ENCODE measurements at places on chromosomes 2 and 18.

- no peak for DNase-seq
Observed at GRCh38 chr2:28568036-28568435, 72.2 kb downstream of the PLB1 start.

DNA sequence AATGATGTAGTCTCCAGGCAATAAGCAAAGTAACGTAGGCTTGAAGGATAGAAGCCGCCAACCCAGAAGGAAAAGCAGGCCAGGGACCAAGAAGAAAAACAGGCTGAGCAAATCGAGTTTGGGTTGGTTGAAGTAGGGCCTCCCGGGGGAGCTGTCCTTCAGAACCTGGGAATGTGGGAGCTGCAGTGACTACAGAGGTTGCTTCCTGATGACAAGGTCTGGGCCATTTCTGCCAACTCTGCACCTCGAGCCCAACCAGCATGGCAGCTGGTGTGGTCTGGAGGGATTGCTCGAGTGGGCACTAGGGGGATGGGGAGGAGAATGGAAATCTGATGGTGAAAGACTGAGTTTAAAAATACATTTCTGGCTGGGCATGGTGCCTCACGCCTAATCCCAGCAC, 14.1 kb downstream of the ACMSD start:
- DNase-seq = no peak

DNA sequence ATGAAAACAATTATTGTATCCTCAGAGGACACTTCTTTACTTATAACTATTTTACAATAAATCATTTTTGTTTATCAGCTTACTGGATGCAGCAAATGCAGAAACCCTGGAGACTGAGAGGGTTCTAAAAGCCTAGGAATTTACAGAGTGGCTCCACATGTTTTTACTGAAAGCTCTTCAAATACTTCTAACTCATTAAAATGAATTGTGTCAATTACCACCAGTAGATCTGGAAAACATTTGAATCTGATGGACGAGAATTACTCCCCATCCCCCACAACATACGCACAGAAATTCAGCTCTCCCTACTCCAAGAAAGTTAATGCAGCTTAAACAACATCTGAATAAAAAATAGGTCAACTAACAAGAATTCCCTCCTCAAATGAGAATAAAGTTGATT, 319.8 kb upstream of the FIGN start:
- no peak for DNase-seq

GRCh38 chr2:73009177-73009839, 62.2 kb downstream of the SFXN5 start:
- DNase-seq = no peak

- DNase-seq = no peak
Observed at GRCh38 chr2:70104231-70105111, 17.2 kb downstream of the PCBP1 start.

DNA sequence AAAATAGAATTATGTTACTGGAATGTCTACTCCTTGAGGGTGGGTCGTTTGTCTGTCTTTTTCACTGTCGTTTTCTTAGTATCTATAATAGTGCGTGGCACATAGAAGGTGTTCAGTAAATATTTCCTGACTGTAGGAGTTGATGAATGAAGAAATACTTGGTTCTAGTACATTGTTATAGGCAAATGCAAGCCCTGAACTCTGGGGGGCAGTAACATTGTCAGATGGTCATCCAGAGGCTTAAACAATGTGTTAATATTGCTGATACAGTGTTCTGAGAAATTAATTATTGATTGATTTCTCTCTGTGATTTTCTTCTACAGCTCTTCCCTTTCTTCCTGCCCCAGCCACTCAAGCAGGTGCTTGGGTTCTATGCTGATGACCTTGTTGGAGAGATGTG, 24.4 kb upstream of the THOC1 start:
- DNase-seq = no peak

DNA sequence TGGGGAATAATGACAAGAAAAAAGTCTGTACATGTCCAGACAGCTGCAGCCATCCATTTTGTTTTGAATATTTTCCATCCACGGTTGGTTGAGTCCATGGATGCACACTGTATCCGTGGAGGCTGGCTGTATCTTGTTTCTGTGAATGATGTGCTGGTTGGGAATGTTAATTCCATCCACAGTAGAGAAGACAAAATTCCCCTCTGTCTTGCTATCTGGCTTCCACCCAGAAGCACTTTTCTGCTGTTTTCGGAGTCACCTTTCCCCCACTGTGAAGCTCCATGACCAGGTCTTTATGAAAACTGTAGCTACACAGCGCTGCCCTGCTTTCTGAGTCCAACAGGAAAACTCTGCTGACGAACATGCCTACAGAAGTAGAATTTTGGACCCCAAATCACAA, 122.3 kb downstream of the HRH4 start:
- no peak for DNase-seq

DNA sequence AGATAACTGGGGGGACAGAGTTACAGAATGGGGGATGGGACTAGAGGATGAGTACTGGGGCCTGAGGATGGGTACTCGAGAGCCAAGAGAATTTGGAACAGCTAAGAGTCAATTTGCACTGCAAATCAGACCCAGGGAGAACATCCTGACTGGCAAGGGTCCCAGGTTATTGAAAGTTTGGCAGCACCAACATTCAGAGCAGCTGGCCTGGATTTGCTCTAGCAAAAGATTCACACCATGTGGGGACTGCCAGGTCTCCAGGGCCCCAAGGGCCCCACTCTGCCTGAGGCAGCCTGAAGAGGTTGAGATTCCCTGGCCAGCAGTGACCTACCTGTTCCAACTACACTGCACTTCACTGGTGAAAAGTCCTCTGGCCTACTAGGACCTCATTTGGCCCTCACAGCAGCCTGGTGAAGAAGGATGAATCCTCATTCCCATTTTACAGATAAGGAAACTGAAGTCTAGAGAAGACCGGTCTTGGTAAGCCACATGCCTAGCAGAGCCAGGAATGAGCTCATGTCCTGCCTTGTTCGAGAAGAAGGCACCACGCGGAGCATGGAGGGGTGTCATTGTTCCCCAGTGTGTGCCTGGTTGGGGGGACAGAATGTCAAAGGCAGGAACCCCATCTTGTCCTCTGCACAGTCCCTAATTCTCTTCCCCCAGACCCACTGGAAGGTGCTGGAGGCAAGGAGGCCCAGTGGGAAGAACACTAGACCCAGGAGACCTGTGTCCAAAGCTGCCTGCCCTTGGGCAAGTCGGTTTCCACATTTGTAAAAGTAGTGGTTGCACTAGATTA, 258.6 kb downstream of the TNS1 start:
- DNase-seq = no peak

GRCh38 chr18:76977108-76977621, 154.8 kb downstream of the ZNF236 start:
- DNase-seq = no peak

DNA sequence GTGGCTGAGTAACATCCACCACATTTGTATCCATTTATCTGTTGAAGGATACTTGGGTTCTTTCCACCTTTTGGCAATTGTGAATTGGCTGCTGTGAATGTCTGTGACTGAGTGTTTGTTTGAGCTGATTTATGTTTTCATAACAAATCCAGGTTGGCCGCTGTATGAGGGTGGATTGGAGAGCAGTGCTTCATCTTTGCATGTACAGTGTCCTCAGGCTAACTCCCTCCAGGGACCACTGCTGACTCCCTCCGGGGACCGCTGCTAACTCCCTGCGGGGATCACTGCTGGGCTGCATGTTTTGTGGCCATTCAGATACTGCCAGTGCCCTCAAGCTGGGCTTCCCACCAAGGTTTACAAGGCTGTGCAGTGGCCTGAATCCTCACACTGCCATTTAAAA, 10.2 kb downstream of the BOK start:
- no peak for DNase-seq

DNA sequence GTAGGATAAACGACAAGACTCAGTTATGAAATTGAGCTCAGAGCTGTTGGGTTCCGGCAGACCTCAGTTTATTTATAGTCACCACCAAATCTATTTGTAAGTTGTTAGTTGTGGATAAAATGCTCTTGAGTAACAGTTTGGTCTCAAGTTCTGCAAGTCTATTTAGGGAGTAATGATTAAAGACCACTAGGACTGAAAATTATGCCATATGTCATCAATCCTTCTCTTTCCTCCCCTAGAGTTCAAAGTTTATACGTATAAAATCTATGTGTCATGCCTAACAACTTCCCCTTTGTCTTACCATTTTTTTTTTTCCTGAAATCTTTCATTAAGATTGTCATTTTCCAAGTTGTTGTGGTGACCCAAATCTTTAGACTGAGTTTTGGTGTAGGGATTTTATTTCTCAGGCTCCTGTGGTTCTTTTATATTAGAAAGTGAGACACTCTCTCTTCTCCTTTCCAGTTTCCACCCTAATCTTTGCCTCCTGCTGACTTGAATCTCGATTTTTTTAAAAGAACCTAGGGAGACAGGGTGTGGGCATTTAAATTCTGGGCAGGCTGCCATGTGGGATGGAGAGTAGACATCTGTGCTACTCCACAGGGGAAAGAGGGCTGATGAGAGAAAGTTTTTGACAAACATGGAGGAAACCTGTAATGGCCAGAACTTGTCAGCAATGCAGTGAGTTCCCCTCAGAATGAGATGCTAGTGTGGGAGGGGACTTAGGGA, 51.0 kb downstream of the LAMA3 start:
- no peak for DNase-seq

DNA sequence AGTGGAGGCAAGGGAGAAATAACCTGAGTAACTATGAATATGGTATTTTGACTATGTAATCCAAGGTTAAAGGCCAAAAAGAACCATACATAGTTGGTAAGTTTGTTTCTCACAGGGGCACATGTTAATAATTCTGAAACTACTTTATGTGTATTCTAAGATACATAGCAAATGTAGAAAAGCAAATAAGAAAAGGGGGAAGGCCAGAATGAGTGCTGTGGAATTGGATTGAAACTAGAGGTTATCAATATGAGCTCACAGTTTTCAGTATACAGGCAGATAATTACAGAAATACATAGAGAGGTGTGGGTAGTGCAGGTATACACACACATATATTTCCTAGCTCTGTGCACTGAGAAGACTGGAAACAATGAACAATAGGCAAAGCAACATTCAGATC, 13.7 kb downstream of the INO80C start:
- no peak for DNase-seq

GRCh38 chr2:3839476-3839875, 136.1 kb downstream of the DCDC2C start:
- DNase-seq = no peak

DNA sequence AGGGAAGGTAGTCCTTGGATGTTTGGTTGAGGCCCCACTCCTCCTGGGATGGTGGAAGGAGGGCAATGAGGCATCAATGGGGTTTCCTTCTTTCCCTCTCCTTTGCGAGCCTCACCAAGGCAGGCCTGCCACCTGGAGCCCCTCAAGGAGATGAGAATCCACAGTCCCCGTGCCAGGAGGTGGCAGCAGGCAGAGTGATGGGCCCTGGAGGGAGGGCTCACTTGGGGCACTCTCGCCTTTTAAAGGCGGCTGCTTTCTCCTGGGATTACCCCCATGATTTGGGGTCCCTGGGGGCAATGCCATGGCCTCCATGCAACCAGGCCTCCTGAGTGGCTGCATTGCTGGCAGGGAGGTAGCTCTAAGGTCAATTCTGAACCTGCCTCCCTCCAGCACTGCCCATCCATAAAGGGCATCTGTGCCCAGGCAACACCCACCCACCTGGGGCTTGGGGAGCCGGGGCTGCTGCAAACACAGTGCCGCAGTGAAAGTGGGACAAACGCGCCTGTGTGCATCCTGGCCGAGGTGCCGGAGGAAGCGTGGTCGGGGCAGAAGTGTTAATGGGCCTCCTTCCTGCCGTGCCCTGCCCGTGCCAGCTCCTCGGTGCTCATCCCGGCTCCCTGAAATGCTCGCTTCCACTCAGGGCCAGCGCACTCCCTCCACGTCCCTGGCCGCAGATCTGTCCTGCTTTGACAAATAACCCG, 55.9 kb downstream of the ZFP36L2 start:
- no peak for DNase-seq

DNA sequence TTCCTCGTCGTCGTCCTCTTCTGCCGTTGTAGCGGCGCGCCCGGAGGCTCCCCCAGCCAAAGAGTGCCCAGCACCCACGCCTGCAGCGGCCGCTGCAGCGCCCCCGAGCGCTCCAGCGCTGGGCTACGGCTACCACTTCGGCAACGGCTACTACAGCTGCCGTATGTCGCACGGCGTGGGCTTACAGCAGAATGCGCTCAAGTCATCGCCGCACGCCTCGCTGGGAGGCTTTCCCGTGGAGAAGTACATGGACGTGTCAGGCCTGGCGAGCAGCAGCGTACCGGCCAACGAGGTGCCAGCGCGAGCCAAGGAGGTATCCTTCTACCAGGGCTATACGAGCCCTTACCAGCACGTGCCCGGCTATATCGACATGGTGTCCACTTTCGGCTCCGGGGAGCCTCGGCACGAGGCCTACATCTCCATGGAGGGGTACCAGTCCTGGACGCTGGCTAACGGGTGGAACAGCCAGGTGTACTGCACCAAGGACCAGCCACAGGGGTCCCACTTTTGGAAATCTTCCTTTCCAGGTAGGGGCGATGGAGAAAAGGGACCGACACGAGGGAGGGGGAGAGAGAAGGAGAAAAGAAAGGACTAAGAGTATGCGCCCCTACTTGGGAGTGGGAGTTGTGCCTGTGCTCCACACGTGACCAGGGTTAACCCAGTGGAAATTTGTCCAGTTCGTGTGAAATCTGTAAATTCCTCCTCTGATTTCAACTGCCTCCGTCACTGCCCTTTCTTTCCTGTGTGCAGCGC, 800 bp downstream of the HOXD13 start:
- DNase-seq = no peak

DNA sequence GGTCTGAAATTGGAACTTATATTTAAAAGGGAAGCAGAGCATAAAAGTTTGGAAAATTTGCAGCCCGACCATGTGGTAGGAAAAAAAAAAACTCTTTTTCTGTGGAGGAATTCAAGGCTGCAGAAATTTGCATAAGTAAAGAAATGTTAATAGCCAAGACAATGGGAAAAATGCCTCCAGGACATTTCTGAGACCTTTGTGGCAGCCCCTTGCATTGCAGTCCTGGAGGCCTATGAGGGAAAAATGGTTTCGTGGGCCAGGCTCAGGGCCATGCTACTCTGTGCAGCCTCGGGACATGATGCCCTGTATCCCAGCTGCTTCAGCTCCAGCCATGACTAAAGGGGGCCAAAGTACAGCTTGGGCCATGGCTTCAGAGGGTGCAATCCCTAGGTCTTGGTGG, 71.9 kb upstream of the SLC16A14 start:
- DNase-seq = no peak

DNA sequence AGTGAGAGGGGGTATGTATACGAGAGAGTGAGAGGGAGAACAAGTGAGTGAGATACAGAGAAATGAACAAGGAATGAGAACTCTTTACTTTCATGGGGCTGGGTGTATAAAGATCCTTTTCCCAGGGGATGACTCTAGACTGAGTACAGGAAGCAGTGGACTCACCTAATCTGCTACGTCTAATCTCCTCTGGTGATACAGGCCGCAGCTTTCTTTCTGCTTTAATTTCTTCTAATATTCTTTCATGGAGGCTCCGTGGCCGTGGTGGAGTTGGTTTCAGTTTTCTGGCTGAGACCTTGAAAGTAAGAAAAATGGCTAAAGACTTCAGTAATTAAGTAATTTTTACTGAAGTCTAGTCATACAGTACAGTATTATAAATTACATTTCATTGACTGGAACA, 85.2 kb downstream of the PRELID3A start:
- DNase-seq = no peak

DNA sequence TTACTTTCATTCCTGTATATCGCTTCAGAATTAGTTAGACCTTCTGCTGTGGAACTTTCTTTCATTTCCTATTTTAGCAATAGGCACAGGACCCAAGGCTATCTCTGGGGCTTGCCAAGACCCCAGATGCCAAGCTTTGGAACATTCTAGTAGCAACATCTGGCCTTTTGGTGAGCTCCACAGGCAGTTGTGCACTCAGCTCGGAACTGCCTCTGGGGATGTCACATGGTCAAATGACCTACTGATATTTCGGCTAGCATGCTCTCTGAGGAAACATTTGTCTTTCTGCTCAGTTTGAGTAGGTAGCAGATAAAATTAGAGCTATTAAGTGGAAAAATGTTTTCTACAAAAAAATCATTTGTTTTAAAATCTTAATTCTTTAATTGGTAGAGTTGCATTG, 76.6 kb upstream of the ITGA4 start:
- no peak for DNase-seq
